ENCODE measurements at places on chromosomes 12 and 14.
A peak's percentile ranks its signal among the peaks of the same experiment; 100 is the strongest.

- DNase-seq = no peak
These were observed 378.8 kb upstream of the FAR2 start for GRCh38 chr12:28770322-28770721.

DNA sequence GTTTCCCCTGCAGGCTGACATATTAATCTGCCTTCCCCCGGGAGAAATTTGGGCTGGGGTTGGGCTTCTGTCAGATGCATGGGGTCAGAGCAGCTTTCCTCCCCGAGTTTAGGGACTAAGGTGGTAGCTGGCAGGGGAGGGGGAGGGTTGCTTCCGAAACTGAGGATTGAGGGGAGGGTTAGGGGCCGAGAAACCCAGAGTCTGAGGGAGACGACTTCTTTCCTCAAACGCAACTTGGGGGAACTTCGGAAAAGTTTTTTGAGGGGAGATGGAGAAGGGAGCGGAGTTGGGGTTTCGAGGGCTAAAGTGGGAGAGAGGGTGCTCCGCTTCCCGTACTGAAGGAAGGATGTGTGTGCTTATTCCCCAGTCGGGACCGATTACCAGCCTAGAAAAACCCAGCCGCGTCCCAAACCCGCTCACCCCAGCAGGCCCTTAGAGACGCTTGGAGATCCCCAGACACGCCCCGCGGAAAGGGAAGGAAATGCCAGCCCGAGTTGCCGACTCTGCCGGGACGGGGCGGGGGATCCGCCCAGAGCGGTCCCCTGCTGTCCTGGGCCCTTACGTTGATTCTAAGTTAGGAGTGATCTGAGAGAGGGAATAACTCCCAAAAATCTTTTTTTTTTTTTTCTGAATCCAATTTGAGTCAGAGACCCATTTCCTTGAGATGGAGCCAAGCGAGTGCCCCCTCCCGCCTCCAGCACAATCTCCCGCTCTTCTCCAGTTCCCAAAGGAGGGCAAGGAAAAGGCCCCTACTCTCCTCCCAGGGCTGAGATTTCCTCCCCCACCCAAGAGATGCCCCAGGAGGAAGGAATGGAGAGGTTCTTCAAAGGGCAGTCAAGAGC, 61.9 kb downstream of the SMUG1 start:
- no peak for DNase-seq

GRCh38 chr12:15777355-15778012, 11.7 kb downstream of the EPS8 start:
- DNase-seq = no peak

DNA sequence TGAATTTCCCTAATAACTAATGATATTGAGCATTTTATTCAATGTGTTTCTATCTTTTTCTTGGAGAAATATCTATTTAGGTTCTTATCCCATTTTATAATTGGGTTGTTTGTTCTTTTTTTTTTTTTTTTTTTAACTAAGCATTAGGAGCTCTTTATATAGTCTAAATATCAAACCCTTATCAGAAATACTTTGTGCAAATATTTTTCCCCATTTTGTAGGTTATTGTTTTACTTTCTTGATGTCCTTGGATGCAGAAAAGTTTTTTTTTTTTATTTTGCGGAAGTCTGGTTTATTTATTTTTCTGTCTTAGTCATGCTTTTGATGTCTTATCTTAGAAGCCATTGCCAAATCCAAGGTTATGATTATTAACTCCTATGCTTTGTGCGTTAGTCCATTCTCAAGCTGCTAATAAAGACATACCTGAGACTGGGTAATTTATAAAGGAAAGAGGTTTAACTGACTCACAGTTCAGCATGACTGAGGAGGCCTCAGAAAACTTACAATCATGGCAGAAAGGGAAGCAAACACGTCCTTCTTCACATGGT, 434.3 kb upstream of the TBX3 start:
- DNase-seq = no peak

DNA sequence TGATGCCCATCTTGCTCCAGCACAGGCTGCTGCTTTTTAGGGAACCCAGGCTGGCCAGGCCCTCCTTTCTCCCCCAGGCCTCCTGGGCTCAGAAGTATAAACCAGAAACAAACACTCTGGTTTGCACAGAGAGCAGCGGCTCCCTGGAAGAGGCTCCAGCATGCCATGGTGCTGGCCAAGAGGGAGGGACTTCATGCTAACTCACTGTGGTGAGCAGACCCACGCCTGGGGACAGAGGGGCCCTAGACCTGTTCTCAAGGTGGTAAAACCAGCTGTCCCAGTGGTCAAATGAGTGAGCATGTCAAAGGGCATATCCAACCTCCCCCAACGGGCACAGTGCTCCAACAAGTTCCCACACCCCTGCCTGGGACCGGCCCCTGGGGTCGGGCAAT, 15.5 kb downstream of the BCL11B start:
- DNase-seq = peak; percentile 22

DNA sequence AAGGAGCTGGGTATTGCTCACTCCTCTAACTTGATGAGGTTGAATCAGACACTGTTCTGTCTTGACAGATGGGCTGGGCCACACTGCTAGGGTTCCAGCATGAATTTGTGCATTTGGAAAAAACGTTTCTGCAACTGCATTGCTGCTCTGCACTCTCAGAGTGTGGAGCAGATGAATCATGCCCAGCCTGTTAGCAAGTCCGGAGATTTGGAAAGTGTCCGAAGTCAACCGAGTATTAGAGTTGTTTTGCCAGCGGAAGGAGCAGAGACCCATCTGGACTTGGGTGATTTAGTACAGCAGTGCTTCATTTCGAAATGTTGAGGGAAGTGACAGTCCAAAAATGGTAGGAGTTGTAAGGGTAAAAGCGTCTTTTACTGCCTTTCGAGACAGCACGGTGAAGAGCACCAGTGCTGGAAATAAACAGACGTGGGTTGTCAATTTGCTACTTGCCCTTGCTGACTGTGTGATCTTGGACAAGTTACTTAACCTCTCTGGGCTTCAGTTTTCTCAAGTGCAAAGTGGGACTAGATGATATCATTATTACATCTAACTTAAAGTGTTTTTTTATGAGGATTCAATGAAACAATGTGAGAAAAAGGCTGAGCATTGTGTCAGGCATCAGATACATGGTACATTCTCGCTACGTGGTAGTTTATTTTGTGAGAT, 139.5 kb downstream of the CHST11 start:
- DNase-seq = no peak

- peak; percentile 42 for DNase-seq
These were observed at the start of gene SPATA7 for GRCh38 chr14:88385212-88386101. TSS of gene SPATA7 (plus strand) at chr14:88385657. CDS start at chr14:88385819, 162 bp downstream.

DNA sequence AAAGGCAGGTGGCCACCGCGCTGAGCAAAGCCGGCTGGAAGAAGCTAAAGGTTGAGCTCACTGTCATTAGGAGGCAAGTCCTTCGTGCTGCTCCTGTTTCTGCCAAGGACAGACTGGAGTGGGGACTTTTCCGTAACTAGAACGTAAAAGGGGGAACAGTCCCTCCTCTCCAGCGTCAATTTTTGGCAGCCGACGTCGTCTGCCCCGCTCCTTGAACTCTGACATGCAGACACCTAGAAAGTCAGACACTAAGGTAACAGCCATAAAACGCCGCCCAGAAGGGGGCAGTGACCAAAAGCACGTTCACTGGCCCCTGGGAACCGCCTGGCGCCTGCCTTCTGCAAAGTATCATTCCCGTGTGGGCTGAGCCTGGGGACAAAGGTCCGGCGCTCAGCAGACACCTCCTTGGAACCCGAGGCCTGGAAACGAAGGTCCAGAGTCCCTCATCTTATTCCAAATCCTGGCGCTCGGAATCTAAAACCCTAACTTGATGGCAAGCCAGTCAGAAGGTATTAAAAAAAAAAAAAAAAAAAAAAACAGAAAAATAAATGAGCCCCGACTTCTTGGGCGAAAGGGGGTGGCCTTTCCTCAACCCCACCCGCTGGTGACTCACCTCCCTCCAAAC, 1.1 kb upstream of the LRP1 start:
- DNase-seq = peak; percentile 41

DNA sequence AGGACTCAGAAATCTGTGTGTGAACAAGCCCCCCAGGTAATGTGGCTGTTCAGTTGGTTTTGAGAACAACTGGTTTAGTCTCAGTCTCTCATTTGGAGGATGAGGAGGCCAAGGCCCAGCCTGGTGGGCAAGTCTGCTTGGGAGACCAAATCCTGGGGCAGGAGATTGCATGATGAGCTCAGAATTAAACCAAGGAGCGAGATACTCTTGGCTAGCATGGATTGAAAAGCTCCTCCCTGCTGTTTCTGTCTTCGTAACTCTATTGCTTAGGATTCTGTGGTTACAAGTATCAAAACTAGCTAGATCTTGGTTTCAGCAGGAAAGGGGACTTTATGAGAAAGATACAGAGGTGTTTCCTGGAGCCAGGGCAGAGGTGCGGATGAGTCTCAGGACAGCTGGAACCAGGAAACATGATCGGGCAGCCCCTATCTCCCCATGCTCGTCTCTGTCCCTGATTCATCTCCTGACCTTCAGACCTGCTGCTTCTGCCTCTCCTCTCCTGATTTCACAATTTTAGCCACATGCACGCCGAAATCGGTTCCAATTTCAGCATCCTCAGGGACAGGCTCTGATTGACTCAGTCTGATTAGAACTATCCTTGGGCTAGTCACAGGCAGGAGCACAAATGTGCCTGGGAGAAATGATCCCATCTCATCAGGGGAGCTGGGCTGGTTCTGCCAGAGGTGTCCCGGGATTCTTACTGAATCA, 40.2 kb upstream of the RIN3 start:
- no peak for DNase-seq

- no peak for DNase-seq
These were observed 79.8 kb downstream of the PRORP start for GRCh38 chr14:35202195-35202594.

GRCh38 chr14:102295270-102295669, 9.7 kb downstream of the MOK start:
- no peak for DNase-seq

- no peak for DNase-seq
These were observed at the start of gene UNC79 for GRCh38 chr14:93430315-93431035. TSS of gene UNC79 (plus strand) at chr14:93430939. CDS start at chr14:93431030, 91 bp downstream.

DNA sequence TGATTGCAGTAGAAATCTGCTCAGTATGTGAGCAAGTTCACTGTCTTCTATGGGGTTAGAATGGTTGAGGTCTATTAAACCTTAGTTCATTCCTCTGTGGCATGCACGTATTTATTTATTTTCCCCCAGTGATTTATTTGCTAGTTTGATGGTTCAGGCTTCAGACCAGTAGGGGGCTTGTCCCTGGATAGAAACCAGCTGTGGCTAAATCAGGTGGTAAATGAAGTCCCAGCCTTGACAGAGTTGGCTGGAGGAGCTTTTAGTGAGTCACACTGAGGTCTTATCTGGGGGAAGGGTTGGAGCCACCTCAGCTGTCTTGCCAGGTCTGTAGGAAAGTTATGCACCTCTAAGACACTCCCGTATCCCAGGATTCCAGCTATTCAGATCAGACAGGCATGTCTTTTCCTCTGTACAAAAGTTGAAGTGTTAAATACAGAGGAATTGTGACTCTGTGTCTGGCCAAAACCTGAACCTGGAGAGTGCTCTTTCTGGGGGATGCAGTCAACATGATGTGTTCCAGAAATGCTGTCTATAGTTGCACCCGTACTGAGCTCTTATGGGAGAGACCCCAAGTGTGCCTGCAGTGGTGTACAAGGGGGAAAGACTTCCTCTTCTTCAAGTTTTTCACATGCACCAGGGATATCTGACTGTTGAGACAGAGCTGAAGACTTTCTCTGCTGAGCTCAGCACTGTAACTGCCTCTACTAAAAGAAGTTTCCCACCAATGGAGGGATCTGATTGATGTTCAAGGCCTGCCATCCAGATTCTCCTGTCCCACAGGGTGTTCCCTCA, 1322.1 kb downstream of the TMEM121 start:
- no peak for DNase-seq

DNA sequence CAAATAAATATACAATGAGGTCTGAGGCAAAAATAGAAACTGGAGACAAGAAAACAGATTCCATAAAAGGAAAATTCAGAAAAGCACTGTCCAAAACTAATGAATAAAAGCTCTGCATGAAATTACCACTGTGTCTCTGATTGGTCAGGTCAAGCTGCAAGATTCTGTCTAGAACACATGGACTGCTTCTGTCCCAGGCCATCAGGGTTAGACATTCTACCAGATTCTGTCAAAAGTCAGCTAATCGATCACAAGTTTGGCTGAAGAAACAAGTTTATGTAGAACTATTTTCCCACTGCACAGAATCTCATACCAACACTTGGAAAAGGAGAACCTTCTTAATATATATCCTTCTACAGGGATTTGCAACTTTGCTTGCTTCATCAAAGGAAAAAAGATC, 223.0 kb downstream of the ITPR2 start:
- no peak for DNase-seq

- no peak for DNase-seq
These were observed 28.2 kb downstream of the KLRK1 start for GRCh38 chr12:10361622-10362021.

DNA sequence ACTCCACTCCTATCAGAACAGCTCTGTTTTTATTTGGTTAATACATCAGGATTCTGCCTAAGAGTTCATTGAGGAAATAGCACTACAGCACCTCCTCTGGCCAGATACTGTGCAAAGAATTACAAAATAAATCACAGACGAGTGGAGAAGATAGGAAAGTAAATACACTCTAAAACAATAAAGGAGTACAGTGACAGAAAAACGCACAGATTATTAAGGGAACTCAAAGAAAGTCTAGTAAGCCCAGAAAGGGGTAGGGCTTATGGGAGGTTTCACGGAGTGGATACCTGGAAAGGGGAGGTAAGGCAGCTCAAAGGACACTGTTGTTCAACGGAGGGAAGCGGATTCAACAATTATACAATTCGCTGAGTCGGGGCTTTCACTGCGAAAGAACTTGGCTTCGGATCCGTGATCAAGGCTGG, 5.5 kb downstream of the OR10AD1 start:
- peak; percentile 55 for DNase-seq

- no peak for DNase-seq
These were observed 28.3 kb downstream of the LRCOL1 start for GRCh38 chr12:132582058-132582420.

DNA sequence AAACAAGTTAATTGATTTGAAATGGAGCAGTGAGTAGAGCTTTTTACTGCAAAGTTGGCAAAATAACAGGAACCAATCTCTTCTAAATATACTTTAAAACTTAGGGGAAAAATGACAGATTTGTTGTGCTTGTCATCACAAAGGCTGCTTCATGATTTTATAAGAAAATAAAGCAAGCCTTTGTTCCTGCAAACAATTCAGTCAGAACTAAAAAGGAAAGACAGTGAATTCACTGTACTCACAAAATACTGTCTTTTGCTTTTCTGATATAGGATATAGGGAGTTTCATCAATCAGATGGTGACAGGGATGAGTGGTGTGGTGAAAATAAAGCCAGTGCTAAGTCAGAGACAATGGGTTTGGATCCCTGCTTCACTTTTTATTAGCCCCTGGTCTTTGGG, 126.0 kb downstream of the HELB start:
- DNase-seq = no peak

All from T-helper 2 cell (primary cell).